CD4-positive, alpha-beta T cell treated with Interleukin-17A for 1 hour (primary cell): ENCODE measurements at places on chromosomes 5 and 9.

GRCh38 chr9:123002754-123003153 lies 30.7 kb upstream of the GPR21 start:
- DNase-seq: no peak

DNA sequence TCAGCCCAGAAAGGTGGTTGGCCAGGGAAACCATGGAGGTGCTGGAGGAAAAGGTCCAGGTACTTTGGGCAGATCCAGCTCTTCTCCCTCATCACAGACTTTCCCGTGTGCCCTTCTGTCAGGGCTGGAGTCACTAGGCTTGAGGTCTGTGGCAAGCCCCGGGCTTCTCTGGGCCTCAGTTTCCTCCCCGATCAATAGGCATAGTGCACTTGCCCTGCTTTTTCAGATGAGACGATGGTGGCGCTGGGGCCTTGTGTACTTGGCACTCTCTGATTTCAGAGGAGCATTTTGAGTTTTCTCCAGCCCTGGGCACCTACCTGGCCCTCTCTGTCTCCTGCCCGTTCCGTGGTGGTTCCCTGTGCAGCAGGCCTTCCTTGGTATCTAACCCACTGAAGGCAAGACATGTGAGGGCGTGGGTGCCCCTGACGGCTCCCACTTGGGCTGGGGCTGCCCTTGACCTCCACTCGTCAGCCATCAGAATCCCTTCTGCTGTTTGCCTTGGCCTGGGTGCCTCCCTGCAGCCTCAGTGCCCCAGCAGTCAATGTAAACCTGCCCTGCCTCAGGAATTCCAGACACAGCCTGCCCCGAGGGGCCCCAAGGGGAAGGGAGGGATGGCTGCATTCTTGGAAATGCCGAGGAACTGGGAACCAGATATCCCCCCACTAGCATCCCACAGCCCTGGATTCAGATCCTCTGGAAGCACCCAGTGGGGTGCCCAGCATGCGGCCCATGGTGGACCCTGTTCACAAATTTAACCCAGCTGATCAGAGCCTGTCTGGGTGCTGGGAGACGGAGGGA lies 66.3 kb upstream of the COL5A1 start:
- no peak for DNase-seq

DNA sequence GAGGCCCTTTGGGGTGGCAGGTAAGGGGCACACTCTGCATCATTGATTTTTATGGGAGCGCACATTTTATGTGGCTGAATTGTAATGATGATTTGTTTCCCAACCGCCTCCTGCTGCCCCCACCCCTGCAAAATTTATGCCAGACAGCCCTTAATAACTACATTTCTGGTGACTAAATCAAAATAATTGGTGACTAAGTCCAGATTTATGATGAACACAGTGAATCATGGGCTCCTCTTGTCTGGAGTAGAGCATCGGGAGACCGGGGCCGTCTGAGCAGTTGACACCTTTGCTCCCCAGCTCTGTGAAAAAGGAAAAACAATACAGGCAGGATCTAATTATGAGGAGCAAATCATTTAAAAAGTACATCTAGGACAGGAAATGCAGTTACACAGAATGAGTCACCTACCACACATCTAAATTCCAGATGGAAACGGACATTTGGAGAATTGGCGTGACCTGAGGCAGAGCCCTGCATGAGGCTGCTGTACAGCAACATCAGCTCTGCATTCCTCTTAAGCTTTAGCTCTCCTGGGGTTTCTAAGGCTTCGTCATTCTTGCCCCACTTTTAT lies 58.9 kb downstream of the DOCK2 start:
- DNase-seq: no peak

DNA sequence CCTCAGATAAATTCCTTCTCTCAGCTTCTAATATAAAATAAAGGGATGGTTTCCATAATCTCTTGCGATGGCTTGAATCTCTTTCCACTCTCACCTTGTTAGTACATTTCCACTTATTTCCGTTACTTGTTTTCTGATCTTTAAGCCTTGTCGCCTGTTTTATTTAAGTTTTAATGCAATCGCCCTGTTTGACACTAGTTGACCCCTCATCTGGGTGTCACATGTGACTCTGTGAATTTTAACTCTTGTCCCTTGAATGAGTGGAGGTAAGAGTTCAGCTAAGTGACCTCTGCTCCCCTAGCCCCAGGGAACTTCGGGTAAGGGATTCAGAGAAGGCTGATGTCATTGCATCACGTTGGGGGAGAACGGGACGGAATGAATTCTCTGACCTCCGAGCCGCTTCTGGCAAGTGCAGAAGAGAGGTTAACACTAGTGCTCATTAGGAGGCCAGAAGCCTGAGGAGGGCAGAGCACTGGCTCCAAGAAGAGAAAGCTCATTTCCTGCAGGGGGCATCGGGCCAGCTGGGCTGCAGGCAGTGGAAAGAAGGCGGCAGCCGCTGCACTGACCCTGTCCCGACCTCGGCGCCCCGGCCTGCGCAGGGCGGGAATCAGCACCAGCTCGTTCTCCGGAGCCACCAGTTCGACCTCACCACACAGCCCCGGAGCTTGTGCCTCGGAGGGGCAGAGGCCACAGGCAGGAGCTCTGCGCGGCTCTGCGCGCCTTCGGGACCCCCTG lies 569 bp downstream of the HINT2 start:
- peak; percentile 39 for DNase-seq

DNA sequence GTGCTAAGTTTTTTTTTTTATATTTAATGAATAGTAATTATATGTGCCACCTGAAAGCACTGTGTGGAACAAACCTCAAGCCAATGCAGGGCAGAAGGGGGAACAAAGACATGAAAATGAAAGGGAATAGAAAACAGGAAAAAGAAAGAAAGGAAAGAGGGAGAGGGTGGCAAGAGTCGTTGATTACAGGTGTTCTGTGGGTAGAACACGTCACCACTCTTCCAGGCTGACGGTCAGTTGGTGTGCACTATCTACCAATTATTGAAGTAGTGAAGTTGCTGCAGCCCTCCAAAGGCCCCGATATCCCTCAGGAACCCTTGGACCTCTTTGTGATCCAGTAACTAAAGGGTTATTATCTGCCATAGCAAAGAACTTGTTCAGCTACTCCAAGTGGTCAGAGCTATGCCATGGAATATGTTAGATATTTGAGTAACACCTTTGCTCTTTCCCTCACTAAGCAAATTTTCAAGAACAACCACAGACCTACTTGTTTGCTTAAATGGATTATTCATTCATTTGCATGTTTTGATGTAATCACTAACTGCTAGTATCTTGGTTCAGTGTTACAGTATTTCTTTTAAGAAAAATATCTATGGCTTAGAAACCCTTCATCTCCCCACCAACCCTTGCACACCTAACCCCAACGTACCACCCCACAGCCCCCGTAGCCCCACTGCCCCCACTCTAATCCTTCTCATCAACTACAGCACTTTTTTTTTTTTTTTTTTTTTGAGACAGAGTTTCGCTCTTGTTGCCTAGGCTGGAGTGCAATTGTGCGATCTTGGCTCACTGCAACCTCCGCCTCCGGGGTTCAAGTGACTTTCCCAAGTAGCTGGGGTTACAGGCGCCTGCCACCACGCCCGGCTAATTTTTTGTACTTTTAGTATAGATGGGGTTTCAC lies 31.3 kb downstream of the FYB1 start:
- DNase-seq: no peak

DNA sequence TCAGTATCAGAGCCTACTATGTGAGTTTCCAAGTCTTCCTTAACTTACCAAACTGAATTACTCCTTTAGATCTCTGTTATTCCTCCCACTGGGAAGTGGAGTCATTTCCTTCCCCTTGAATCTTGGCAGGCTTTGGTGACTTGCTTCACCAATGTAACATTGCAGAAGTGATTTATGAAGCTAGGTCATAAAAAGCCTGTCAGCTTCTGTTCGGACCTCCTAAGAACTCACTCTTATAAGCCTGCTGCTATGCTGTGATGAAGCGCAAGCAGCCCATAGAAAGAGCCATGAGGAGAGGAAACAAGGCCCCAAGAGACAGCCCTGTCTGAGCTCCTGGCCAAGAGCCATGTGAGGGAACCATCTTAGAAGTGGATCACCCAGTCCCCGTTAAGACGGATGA lies 14.2 kb upstream of the FOXB2 start:
- DNase-seq: no peak

DNA sequence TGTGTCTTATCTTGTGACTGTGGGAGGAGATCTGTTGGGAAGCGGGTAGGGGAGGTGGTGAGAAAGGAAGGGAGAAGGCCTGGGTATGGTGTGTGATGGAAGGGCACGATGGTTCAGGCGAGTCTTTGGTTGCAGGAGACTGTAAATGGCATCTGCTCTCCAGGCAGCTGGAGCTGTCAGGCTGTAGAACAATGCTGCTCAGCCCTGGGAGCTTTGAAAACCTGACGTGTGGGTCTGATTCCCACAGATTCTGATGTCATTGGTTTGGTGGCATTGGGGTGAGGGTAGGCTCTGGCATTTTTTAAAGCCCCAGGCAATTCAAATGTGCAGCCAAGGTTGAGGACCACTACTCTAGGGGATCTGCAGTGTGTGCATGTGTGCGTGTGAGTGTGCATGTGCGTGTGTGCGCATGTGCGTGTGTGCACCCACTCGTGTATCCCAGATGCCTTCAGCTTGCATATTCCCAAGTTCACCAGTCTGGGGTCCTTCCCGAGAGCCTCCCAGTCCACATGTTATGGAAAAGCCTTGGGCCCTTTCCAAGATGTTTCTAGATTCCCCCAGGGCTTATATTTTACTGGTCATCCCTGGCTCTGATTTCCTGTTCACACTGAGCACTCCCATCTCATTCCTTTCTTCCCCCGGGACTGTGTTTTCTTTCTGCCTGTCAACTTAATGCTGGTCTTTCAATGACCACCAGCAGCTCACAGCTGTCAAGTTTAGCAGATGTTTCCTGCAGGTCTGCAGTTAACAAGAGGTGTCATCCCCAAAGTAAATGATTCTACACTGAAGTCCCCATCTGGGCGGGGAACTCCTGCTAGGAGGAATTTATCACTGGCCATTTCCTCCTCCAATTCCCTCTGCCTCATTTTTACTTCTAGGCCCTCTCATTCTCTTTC lies 34.0 kb downstream of the BOD1 start:
- no peak for DNase-seq

GRCh38 chr5:127101533-127101932 lies 28.2 kb upstream of the C5orf63 start:
- DNase-seq: no peak

- no peak for DNase-seq
Observed at GRCh38 chr9:120893611-120894307, 16.8 kb upstream of the PHF19 start.

- peak; percentile 70 for DNase-seq
Observed at GRCh38 chr9:131585375-131585774, 40.1 kb downstream of the PRRT1B start.

DNA sequence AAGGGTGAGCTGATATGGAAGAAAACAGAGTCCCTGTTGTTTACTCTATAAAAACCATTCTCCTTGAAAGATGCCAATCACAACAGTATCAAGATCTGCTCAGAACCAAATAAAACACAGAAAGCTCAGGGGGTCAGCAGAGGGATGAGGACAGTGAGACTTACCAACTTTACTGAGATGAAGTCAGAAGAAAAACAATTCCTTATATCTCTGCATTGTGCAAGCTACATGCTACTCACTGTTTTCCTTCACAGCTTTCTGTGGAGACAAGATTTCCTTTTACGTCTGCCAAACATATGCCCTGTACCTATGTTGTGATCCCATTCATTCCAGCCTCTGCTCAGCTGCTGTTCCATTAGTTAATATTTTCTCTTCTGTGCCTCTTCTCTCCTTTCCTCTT lies 185.6 kb downstream of the TSSK1B start:
- no peak for DNase-seq

GRCh38 chr9:1210954-1211353 lies 160.8 kb downstream of the DMRT2 start:
- DNase-seq: no peak

DNA sequence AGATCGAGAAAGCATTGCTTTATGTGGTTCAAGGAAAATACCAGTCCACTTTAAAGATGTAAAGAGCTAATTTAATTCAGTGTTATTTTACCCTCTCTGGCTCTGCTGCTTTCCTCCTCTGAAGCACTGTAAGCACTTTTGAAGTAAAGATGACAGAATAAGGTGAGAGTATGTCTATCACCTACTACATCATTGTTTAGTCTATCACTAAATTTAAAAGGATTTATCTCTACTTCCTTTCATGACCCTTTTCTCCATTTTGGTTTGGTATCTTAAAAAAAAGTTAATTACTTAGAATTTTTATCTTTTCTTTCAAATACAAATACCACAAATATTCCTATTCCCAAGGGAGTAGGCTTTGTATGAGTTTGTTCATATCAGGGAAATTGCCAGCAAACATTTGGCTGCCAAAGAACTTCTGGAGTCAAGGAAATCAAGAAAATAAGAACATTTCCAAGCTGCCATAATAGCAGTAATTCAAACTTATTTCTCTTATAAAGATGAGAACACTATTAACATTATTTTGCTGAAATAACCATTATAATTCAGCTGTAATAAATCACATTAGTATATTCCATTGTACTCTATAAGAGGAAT lies 77.8 kb downstream of the SLC38A9 start:
- DNase-seq: no peak
